Fibroblast of the aortic adventitia (primary cell): ENCODE measurements at places on chromosomes 5 and 9. TPM values are rescaled to one million over a fixed set of nuclear protein-coding genes. Genes with fewer than 3 reads are reported as not detected.

DNA sequence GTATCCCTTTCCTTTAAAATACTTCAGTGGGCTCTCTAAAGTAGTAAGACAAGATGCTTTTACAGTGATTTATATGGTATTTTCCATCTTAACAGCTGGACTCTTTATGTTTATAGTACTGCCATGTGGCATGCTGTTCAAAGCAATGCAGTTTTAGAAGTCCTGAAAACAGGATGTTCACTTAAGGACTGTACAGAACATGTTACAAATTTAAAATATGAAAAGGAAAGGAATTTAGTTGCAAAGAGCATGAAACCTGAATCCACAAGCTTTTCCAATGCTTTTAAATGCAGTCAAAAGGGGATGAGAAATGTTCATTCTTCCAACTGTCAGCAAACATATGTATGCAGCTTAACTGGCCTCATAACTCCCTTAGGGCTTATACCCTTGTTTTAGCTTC lies 580.2 kb downstream of the EFNA5 start:
- DNase-seq: no peak

DNA sequence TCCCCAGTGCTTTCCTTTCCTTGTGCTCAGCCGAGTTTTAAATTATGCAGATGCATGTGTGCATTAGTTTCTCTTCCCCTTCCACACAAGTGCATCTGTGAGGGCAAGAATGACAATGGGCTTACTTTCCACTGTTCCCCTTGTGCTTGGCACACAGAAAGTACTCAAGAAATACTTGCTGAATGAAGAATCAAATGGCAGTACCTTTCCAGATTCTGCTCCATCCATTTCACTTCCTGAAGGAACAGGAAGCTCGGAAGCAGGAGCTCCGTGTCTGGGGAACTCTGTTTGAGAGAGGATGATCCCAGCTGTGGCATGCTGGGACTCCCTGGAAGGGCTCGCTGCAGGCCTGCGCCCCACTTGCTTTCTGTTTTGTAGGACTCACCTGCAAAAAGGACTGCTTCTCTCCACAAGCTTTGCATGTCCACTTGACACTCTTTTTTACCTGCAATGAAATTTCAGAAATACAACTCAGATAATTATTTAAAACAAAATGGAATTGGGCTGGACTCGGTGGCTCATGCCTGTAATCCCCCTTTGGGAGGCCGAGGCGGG lies 5.5 kb downstream of the MRNIP start:
- no peak for DNase-seq

GRCh38 chr9:98081477-98082219 lies 25.1 kb downstream of the NANS start:
- no peak for DNase-seq

DNA sequence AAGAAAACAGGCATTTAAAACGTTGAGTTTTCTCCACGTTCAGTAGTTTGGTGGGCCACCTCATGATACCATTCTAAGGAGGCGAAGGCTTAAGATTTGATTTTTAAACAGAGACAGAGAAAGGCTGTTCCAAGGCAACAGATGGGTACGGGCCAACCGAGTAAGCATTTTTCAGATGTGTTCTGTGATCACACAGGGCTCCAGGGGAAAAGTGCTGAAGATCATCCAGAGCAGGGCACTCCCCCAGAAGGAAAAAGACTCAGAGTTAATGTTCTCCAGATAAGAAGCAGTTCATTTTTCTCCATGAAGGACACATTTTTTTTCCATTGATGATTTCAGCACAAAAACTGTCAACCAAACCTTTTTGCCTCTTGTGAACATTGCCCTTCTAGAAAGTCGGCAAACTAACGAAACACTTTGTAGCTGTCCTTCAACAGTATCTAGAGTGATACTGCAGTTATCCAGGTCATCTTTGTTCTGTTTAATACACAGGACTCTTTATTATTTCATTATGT lies 138.7 kb downstream of the ALDH1A1 start:
- DNase-seq: no peak

DNA sequence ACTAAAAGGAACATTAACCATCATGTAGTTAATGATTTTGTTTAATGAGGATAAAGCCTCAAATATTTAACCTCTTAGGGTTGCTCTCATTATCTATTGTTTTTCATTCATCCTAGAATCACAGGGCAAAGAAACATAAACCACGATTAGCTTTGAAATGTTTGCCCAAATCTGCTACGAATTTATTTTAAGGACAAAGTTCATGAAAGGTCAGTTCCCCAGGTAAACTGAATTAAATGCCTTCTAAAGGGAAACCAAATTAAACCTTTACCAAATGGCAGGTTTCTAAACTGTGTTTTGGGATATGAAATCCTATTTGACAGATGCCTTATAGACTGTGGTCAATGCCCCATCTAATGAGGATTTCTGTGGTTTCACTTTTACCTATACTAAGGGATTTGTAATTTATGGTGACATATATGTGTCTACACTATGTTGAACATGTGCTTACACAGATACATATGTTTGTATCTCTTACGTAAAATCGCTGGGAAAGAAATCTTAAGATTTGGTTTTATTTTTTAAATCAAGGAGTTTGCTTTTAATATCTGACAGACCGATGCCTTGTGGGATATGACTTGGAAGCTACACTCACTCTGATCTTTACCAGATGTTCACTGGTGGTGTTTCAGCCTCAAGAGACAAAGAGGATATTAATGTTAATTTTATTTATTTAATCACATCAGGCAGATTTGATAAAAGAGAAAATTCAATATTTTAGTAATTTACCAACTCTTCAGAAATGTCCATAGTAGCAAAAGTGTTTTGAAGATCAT lies 188.4 kb downstream of the GLIS3 start:
- DNase-seq: peak; percentile 71

DNA sequence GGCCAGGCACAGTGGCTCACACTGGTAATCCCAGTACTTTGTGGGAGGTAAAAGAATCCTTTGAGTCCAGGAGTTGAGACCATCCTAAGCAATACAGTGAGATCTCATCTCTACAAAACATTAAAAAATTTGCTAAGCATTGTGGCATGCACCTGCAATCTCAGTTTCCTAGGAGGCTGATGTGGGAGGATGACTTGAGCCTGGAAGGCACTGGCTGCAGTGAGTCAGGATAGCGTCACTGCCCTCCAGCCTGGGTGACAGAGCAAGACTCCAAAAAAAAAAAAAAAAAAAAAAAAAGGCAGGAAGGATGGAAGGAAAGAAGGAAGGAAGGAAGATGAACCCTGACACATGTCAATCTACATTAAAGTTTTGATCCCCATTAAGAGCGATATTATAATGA lies 1452.2 kb upstream of the ACO1 start:
- DNase-seq: no peak

- DNase-seq: no peak
Observed at GRCh38 chr5:159465604-159466003, 135.3 kb upstream of the IL12B start.

- DNase-seq: no peak
Observed at GRCh38 chr5:8094304-8094703, 225.4 kb downstream of the MTRR start.

GRCh38 chr5:55232985-55233928 lies at the start of gene CCNO:
CCNO (minus strand) TSS chr5:55233608; CDS start chr5:55233523, 85 bp downstream.
- DNase-seq: peak; percentile 61

- no peak for DNase-seq
Observed at GRCh38 chr9:2086971-2087370, 71.8 kb downstream of the SMARCA2 start.

- DNase-seq: peak; percentile 66
Observed at GRCh38 chr9:4225291-4226028, 74.4 kb downstream of the GLIS3 start.

DNA sequence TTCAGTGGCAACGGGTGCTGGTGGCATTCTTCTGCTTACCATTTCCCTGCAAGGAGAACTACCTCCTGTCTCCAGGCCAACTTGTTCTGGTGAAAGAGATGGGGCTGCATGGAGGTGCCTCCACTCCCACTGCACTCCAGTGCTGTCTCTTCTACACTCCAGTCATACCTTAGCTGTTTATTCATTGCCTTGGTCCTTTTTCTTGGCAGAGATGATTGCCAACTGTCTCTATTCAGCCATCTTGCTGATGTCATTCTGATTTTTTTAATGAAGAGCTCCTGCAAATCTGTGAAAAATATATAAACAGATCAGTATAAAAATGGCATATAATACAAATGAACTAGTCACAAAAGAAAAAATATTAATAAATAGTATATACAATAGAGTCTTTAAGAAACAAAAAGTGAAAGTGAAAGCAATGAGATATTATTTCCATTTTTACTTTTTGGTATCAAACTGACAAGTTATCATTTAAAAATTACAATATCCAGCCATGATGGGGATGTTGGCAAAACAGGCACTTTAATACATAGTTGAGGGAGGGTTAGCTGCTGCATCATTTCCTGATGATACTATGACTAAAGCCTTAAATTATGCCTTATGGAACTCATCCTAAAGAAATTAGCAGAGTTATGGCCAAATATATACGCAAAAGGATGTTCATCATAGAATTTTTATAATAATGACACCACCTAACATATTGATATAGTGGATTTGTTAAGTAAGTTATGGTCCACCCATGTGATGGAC lies 109.4 kb downstream of the CARTPT start:
- DNase-seq: peak; percentile 42

DNA sequence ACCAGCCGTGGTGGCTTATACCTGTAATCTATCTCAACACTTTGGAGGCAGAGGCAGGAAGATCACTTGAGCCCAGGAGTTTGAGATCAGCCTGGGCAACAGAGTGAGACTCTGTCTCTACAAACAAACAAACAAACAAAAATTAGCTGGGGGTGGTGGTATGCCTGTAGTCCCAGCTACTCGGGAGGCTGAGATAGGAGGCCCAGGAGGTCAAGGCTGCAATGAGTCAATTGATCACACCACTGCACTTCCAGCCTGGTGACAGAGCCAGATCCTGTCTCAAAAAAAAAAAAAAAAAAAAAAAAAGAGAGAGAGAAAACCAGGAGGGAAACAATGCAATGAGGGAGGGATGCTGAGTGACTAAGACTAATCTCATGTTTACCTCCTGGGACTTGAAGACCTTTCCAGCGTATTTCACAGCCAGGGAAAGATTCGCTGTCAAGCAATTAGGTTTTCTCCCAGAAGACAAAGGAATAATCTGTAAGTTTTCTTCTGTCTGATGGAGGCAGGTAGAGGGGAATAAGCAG lies 51.1 kb upstream of the MIER3 start:
- DNase-seq: no peak

GRCh38 chr5:109563189-109563588 lies 126.5 kb upstream of the MAN2A1 start:
- no peak for DNase-seq

- DNase-seq: no peak
Observed at GRCh38 chr5:36215910-36216309, 25.8 kb downstream of the NADK2 start.

- peak; percentile 81 for DNase-seq
Observed at GRCh38 chr5:168219515-168220410, 71.7 kb upstream of the WWC1 start.

DNA sequence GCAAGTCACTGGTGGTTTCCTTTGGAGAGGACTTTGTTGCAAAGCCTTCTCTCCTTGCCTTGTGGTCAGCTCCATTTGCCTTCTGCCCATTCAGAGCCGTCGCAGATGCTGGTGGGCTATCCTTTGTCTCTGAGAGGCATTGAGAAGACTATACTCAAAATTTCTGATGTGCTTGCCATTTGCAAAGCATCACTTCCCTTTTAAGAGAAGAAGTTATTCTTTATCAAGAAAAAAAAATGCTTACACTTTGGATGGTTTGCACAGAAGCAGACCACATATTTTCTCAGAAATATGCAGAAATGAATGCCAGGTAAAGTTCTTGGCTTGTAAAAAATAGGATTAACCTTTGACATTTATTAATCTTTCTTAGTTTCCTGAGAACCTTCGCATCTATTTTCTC lies 195.8 kb upstream of the KLF4 start:
- DNase-seq: no peak

DNA sequence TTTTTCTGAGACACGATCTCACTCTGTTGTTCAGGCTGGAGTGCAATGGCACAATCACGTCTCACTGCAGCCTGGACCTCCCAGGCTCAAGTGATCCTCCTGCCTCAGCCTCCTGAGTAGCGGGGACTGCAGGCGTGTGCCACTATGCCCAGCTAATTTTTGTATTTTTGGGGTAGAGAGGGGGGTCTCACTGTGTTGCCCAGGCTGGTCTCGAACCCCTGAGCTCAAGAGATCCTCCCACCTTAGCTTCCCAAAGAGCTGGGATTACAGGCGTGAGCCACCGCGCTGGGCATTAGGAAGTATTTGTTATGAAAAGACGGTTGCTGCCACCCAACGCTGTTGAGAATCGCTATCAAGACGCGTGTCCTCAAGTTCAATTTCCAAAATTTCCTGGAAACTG lies 180.9 kb upstream of the TBCA start:
- DNase-seq: no peak

GRCh38 chr9:87657190-87657589 lies 68.7 kb upstream of the CTSL start:
- no peak for DNase-seq

DNA sequence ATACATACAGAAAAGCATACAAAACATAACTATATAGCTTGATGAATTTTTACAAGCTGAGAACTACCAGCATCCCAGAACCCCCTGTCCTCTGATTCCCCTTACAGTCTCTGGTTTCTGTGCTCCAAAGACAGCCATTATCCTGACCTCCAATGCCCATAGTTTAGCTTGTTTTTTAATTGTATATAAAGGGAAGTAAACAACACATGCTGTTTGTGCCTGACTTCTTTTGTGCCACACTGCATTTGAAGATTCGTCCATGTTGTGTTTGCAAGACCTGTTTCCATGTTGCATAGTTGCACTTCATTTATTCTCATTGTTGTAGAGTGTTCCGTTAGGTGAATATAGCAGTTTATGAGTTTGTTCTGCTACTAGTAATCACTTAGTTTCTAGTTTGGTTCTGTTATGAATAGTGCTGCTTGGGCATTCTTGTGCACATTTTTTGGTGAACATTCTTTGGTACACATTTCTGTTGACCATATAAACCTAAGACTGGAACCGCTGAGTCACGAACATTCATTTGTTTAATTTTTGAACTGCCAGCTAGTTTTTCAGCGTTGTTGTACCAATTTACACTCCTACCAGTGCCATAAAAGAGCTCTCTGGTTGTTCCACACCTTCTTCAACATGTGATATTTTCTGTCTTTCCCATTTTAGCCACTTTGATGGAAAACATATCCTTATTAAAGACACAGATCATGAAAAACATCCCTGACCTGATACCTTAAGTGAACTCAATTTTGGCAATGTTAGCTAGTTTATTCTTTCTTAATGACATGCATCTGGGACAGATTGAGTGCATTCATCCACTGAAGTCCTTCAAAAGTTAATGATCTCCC lies 78.1 kb upstream of the ANXA1 start:
- no peak for DNase-seq

EIF4E1B gene
- not detected in 2 replicates for total RNA-seq

SLC45A2 gene
- 0.09 TPM in 1 of 2 replicates, not detected in the other for total RNA-seq

LVRN gene
- 0.90 TPM in 1 of 2 replicates, not detected in the other for total RNA-seq

NR2F1-AS1 gene
- total RNA-seq: 11.8 and 23.7 TPM in 2 replicates

PHF19 gene
- 10.2 and 55.7 TPM in 2 replicates for total RNA-seq

PCDHA1 gene
- 0.09 TPM in 1 of 2 replicates, not detected in the other for total RNA-seq

SPINK7 gene
- 0.41 TPM in 1 of 2 replicates, not detected in the other for total RNA-seq

DIPK1B gene
- total RNA-seq: 0.45 and 0.98 TPM in 2 replicates

AFF4 gene
- total RNA-seq: 43.2 and 87.7 TPM in 2 replicates

HRH2 gene
- under 0.01 TPM in 1 of 2 replicates, not detected in the other for total RNA-seq

LHX6 gene
- total RNA-seq: not detected in 2 replicates

ITGA2 gene
- total RNA-seq: 9.1 and 171 TPM in 2 replicates

FNBP1 gene
- 44.4 and 57.9 TPM in 2 replicates for total RNA-seq

CD14 gene
- 0.36 and 4.4 TPM in 2 replicates for total RNA-seq

CERCAM gene
- total RNA-seq: 74.9 and 109 TPM in 2 replicates
